Activated naive CD4-positive, alpha-beta T cell treated with anti-CD3 and anti-CD28 coated beads, Interleukin-2, amount 50 U/mL, for 16 hours (primary cell): ENCODE measurements at places on chromosomes 5 and 9.

DNA sequence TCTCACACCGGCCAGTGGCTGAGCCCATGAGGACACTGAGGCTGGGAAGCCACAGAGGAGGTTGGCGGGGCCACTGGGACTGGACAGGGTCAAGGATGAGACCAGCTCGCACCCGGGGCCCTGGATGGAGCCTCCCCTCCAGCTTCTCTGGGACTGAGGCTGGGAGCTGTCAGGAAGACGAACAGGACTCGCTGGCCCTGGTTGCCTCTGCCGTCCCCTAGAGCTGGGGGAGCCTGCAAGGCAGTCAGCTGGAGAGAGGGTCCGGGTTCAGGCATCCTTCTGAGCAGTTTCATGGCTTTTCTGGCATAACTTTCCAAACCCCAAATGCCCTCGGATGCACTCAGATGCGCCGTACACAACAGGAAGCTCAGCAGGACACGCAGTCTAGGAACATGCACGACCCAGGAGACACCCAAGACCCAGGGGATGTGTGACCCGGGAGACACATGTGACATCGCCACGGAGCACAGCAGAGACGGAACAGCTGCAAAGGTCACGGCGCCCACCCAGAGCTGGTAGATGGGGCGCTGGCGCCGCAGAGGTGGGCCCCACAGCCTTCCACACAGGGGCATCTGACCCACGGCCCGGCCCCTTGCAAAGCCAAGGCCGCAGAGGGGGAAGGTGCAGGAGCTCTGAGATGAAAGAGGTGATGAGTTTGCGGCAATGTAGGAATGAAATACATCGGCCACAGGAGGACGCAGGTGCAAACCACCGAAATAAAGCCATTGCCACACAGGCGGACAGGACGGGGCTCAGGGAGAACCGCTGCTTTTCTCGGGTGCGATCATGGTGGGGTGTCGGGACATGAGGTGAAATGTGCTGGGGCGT is 17.1 kb downstream of the TPPP start:
- DNase-seq, result peak; percentile 6

DNA sequence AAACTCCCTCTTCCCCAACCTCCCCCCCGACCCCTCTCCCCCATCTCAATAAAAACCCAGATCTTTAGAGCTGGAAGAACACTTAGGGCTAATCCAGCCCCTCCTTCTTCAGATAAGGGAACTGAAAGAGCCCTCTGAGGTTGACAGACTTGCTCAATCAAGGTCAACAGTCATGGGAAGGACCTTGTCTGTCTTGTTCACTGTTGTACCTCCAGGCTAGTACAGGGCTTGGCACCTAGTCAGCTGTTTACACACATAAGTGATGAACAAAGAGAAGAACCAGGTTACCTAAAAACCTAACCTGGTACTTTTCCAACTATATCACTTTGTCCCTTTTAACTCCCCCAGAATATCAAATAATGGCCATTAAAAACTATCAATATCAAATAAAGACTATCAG is 2.4 kb downstream of the TTC39B start:
- no peak for DNase-seq

DNA sequence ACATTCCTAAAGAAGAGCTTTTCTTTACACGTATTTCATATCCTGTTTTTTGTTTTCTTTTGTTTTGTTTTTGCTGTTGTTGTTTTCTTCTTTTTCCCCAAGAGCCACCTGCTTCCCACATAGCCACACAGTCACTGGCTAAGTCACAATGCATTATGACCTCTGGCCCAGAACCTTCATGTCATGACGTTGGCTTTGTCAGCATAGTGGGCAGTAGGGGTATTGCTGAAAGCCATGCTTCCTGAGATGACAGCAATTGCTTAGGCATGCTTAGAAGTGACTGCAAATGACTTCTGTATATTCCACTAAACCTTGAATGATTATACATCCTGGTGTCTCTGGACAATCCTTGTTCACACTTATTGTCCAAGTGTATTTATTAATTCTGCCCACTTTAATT is 375.8 kb downstream of the TAF11L14 start:
- DNase-seq, result no peak

- DNase-seq, result no peak
Measured at GRCh38 chr5:73100109-73100508, 20.3 kb upstream of the TMEM171 start.

GRCh38 chr5:14168144-14168792 is 25.1 kb downstream of the TRIO start:
- no peak for DNase-seq

DNA sequence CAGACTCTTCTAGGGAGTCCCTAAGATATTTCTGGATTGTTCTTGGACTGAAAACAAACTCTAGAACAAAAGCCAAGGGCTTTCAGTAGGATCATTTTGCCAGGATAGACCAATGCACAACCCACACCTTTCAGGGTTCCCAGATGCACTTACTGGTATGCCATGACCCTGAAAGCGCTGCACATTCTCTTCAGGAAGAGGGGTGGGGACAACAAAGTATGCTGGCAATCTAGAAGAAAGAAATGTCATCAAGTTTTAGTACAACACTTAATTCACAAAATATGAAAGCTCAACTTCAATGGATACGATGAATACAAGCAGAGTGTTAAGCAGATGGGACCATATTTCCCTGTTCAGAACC is 57.2 kb downstream of the MTMR12 start:
- DNase-seq, result no peak

GRCh38 chr5:16135506-16135905 is 44.1 kb downstream of the MARCHF11 start:
- no peak for DNase-seq

DNA sequence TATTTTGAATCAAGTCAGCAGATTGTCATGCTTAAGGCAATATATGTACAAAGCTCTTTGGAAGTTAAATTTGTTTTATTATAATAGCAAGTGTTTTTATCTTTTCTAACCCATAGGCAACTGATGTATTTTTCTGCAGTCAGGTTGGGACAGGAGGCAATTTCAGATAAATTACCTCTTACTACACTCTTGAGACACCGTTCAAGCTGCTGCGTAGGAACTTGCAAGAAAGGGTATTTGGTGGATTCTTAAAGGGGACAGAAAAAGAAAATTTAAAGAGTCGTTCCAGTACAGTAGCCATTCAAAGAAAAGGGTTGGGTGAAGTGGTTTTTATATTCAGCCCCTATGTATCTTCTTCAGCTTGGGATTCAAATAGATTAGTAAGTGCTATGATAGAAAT is 112.4 kb upstream of the APC start:
- DNase-seq, result no peak
